Stimulated activated naive CD8-positive, alpha-beta T cell treated with anti-CD3 and anti-CD28 coated beads, Interleukin-15, Interleukin-2, amounts not matched to agents 100 U/mL and 50 U/mL, for 24 hours (primary cell): ENCODE measurements at places on chromosomes 11 and 22.
A peak's percentile ranks its signal among the peaks of the same experiment; 100 is the strongest.

- peak; percentile 88 for DNase-seq
These were observed 17.1 kb upstream of the RBM4B start for GRCh38 chr11:66694732-66695207.

- DNase-seq, result no peak
These were observed 94.9 kb upstream of the SEPTIN5 start for GRCh38 chr22:19619144-19620009.

DNA sequence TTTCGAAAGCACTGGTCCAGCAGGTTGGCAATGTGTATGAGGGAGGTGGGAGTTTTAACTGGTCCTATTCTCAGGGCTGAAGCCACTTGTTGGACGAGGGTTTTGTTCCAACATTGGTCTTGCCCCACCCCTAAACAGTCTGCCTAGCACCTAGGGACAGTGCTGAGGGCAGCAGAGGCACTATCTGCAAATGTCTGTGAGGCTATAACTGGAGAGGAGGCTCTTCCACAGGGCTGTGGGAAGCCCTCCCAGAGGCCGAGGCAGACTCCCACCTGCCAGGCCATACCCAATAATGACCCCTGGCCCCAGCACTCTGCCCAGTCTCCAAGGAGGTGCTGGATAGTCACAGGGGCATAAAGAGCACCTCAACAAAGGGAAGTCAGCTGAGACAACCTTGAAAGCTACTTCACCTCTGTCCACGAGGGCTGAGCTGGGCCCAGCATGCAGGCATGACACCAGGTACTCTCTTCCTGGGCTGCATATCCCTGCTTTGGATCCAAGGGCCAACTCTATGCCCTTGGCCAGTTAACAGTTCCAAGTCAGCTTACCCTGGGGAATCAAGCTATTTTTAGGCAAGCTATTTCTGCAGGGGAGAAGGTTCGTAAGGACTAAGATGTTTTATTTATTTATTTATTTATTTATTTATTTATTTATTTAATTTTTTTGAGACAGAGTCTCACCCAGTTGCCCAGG, 40.2 kb upstream of the SLC25A1 start:
- DNase-seq, result no peak

GRCh38 chr11:27390318-27391295, 27.6 kb upstream of the CCDC34 start:
- DNase-seq, result no peak

DNA sequence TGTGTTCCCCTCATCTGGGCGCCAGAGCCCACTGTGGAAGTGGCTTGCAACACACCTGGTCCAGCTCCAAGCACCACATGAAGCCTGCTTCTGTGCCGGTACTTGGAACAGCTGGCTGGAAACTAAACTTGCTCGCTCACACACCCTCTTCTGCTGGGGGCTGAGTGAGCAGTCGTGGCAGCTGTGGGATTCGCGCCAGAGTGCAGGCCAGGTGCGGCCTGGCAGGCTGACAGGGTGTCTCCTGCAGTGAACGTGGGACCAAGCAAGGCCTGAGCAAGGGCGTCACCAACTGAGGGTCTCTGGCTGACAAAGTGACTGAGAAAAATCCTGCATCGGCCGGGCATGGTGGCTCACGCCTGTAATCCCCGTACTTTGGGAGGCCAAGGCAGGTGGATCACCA, 15.2 kb downstream of the SMC1B start:
- DNase-seq, result no peak

GRCh38 chr11:121497176-121497998, 44.6 kb upstream of the SORL1-AS1 start:
- DNase-seq, result no peak

- DNase-seq, result no peak
These were observed 239.5 kb upstream of the CADM1 start for GRCh38 chr11:115743719-115744118.

DNA sequence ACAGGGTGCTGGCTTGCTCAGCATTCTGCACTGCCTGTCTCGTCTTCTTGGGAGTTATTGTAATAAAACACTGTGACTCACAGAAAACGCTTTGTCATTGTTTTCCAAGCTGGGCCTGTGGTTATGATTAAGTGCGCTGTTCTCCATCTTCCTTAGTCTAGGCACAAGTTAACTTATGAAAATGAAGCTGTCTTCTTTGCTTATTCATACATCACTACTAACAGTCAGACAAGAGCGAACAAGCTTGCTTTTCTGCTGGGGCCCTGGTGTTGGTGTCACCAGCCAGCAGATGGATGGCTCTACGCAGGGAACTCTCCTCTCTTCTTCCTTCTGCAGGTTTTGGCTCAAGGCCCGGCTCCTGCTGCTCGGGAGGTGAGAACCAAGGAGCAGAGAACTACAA, 380.1 kb upstream of the SYN3 start:
- DNase-seq, result no peak

GRCh38 chr11:124536520-124536919, 6.9 kb downstream of the OR8B12 start:
- DNase-seq, result no peak

DNA sequence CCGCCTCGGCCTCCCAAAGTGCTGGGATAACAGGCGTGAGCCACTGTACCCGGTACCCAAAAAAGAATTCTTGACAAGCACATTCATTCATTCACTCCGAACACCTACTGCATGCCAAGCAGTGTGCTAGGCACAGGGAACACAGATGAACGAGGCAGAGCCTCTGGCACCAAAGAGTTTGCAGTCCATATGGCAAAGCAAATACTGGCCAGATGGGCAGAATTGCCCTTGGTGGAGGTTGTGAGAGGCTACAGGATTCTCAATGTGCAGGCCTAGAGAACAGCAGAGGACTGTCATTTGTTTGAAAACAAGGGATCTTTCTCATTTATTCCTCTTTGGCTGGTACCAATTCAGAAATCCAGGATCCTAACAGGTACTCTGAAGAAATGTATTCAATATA, 27.5 kb upstream of the MTCH2 start:
- no peak for DNase-seq

DNA sequence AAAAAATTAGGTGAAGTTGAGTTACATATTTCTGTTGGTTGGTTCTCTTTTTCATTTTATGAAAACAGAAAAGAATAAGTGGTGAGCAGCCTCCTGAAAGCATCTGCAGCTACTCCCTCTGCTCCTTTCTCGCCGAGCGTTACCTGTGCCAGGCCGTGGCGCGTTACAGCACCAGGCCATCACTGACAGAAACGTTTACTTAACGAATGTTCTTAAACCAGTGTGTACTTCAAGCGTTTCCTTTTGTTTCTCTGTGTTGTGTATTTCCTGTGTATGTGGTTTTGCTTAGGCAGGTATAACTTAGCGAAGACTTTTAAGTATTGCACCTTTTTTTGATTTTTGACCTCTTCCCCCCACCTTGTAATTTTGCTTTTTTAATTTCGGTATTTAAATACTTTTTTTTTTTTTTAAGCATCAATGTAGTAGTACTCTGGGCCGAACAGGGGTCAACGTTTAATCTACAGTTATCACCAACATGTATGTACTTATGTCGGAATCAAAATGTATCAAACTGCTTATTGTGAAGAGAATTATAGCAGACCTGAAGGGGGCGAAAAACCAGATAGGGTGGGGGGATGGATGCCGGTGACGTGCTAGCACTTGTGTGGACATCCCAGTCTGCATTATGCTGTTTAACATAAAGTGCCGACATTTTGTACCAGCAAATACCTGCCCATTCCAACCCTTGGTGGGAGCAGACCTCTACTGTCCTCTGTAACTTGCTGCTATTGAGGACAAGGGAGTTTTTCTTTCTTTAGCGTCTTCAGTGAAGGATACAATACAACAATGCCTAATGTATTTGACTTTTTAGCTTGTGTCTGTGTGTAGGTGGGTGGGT, 21.6 kb upstream of the ADSL start:
- peak; percentile 47 for DNase-seq

DNA sequence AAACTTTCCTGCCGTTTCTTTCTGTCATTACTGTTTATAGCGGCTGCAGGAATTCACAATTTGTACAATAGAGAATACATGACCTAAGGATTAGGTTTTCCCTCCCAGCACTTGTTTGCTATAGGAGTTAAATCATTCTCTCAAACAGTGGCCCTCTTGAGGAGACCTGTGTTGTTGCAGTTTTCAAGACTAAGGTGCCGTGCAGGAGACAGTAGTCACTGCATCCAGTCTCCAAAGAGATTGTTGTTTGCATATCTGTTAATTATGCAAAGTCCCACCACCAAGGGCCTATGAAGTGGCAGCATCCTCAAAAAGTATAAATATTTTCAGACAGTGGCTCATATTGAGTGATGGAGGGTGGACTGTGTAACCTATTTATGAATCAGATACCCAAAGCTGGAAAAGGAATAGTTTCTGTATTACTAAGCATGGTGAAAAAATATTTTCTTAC, 2.3 kb downstream of the PRSS23 start:
- DNase-seq, result peak; percentile 16
